ENCODE measurements at places on chromosomes 6 and 20.

GRCh38 chr6:154986787-154987235 lies 8.3 kb upstream of the TIAM2 start:
- no peak for DNase-seq

DNA sequence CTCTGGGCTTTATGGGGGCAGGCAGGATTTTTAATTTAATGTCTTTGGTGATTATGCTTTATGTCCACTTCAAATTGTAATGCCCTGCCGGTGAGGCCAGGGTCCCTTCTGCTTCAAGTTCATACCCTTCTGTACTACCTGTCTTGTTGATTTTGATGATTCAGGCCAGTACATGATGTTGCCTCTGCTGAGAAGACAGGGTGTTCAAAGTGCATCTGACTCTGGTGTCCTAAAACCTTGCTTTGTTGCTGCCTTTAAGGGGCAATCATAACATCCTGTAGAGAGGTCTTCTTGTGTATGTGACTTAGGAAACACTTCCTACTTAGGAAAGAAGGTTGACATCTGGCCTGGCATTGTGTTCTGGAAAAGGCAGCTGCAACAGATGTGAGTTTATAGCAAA lies 113.2 kb downstream of the TMEM170B start:
- DNase-seq: no peak

DNA sequence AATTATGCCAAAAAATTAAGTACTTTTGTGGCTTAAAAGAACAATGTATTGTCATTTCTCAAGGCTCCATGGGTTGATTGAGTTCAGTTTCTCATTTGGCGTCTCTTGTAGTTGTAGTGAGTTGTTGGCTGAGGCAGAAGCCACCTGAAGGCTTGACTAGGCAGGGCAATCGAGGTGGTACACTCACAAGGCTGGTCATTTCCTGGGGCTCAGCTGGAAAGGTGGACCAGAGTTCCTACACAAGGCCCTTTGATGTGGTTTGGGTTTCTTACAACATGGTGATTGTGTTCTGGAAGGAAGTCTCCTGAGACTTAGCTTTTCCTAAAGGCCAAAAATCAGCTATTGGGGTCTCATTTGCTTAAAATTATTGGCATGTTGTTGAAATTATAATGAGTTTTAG lies 22.6 kb downstream of the MAS1 start:
- DNase-seq: no peak

DNA sequence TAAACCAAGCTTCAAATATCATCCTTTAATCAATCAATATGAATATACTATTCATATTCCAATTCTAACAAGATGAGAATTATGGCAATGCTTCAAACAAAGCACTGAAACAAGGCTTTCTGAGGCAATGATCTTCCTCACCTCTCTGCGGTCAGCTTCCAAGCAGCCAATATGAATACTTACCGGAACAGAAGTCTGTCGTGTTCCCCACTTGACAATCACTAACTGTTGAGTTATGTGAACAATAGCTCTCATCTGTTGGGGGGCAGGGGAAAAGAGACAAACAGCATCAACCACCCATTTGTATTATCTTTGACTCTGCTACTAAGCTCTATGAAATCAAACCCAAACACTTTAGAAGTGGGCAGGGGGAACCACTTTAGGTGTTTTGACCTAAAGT lies 4.5 kb downstream of the CD164 start:
- DNase-seq: no peak

- DNase-seq: no peak
Observed at GRCh38 chr6:43276577-43277305, 21.3 kb upstream of the SLC22A7 start.

DNA sequence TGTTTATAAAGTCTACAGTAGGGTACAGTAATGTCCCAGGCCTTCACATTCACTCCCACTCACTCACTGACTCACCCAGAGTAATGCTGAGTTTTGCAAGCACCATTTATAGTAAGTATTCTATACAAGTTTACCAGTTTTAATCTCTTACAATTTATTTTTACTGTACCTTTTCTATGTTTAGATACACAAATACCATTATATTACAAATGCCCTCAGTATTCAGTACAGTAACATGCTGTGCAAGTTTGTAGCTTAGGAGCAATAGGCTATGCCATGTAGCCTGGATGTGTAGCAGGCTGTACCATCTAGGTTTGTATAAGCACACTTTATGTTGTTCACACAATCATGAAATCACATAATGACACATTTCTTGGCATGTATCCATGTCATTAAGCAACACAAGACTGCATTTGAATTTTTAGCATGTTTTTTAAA lies 673.6 kb downstream of the CD109 start:
- DNase-seq: no peak

All from germinal center (tissue), 1 donor.